Brain (organoid and tissue), 16 donors: ENCODE measurements at places on chromosomes 4 and X.

GRCh38 chr4:5206016-5206790, 154.9 kb downstream of the STK32B start:
- DNase-seq, result peak; percentile 25

GRCh38 chr4:140157341-140157740, 3.4 kb upstream of the MAML3 start:
- no peak for DNase-seq

DNA sequence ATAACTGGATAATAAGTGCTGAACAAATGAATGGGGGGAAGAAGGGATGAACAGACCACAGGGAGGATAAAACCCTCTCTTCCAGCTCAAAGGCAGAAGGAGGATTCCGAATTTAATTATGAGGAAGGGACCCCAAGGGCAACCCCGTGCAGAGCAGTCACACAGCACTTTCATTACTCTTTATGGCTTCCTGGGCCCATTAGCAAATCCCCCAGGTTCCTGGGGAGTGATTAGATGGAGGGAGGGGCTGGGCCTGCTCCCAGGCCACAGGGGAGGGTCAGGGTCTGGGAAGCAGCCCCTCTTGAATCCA, 67.1 kb downstream of the PPP2R2C start:
- DNase-seq, result no peak

- peak; percentile 40 for DNase-seq
These were observed 3.7 kb downstream of the TAF7L start for GRCh38 chrX:101287402-101287801.

DNA sequence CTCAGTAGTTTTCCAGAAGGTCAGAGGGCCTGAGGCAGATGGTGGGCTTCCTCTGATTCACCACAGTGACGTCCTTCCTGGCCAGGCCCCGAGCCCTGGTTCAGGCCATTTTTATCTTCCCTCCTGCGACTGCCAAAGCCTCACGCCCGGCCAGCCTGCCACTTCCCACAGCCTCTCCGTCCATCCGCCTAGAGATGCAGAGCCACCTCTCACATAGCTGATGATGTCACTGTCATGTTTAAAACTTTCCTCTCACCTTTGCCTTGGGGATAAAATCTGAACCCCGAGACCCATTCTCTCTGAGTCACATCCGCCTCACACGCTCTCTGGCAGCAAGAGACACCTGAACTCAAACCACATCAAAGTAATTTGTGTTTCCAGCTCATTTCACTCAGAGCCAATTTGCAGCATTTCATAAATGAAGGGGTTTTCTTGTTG, 175.3 kb downstream of the QDPR start:
- no peak for DNase-seq

GRCh38 chr4:176949029-176949428, 156.3 kb upstream of the VEGFC start:
- no peak for DNase-seq

- DNase-seq, result no peak
These were observed 2.8 kb downstream of the PNMA5 start for GRCh38 chrX:152991123-152991522.

- DNase-seq, result no peak
These were observed 327.2 kb upstream of the CNKSR2 start for GRCh38 chrX:21047034-21047455.

DNA sequence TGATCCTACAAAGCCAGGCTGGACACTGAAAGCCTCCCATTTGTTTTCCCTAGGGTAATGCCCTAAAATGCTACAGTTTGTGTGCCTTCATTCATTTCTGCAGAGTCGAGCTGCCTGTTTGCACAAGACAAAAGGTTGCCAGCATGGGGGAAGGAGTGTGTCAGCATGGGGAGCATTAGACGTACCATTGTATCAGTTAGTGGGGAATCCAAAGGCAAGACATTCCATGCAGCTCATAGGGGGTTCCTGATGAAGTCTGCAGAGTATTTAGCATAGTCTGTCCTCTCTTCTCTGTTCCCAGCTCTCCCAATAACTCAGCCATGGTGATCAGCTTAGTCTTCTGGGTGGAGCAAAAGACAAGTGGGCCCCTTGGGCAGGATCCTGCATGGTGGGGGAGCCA, 276.9 kb upstream of the PCDH7 start:
- no peak for DNase-seq
